Epithelial cell of esophagus (primary cell): ENCODE measurements at places on chromosomes 13 and 19.

DNA sequence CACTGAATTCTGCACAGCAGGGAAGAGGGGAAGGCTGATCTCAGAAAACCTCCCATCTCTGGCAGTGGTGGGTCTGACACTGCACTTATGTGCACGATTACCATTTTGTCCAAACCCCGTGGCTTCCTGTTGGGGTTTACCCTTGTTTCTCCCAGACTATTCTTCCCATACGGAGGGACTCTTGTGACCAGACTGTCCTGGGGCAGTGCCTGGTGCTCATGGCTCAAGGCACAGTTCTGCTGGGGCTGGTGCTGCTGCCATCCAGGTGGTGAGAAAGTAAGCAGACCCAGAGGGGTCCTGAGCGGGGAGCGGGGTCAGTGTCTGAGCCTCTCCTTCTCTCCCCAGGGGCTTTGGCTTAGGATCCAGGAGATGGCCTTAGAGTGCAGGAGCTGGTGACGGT lies 5.1 kb upstream of the SIGLEC9 start:
- DNase-seq: no peak

DNA sequence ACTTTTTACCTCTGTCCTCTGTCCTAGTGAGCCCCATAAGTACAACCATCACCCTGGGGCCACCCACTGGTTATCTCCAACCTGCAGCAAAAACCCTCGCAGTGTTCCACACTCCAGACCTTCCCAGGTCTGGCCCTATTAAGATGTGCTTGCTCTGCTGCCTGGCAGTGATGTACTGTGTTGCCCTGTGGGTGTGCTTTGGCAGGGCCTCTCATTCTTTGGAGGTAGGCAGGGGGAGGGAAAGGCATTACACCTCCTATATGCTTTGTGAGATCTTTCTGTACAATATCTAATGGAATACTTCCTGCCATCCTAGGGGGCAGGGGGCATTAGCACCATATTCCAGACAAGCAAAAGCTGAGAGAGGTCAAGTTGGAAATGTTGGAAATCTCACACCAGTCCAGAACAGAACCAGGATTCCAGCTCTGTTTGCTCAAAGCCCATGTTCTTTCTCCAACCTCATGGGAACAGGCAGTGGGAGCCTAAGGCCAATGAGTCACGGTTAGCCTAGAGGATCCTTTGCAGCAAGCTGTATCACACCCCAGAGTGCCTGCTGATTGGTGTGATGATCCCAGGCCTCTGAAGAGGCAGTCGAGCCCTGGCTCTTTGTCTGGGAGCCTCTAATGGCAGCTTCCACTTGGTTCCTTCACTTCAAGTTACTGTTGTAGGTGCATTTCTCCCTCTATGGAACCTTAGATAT lies 59.7 kb upstream of the UBL3 start:
- DNase-seq: peak; percentile 86

DNA sequence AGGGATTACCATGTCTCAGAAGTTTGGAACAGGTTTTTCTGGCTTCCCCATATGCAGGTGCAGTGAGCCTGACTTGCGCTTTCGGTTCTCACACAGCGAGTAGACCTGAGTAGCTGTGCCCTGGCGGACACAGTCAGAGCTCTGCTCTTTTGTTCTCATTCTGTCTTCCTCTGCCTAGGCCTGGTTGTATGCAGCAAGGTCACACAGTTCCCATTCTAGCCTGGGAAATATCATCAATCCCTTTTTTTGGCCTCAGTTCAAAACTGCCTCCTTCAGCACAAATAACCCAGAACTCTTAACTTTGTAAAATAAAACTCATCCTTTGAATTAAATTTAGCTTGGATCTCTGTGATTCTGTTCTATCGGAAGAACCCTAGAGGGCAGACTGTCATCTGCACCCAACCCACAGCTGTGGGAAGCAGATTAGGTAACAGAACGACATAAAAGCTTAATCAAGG lies 10.2 kb downstream of the OXGR1 start:
- peak; percentile 90 for DNase-seq

GRCh38 chr13:40163066-40164000 lies 503.1 kb downstream of the FOXO1 start:
- DNase-seq: no peak

DNA sequence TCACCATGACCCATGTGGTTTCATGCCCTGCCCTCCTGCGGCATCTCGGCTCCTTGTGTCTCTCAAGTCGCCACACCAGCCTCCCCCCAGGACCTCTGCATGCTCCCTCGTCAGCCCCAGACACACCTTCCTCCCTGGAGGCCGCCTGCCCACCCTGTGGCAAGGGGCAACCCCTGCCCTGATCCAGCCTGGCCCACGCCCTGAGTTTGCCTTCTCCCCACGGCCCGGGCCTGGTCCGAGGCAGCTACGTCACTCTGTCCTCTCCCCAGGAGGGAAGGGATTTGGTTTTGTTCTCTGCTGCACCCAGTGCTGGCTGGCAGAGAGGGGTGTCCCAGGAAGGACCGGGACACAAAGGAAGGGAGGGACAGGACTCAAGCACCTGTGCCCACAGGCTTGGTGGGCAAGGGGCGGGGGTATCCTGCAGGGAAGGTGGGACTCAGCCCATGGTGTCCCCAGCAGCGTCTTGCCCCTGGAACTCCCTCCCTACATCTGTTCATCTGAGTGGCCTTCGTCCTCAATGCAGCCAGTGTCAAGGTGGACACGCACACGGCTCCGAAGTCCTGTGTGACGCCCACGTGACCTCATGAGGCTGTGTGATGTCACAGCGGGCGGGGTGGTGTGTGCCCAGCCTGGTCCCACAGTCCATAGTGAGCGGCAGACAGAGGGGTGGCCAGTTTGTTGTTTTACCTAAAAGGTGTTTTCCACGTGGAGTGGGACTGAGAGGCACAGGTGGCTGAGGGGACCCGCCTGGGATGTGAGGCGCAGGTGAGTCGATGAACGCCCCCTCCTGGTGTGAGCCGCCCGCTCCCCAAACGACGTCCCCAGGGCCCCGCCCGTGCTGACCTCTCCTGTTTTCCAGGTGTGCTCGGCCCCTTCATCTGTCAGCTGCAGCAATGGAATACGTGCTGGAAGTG lies at the start of gene TEX29:
Gene TEX29 (plus strand): TSS at position 645 of the 914 bp plus-strand sequence. CDS start 249 bp downstream, at position 894.
- no peak for DNase-seq

GRCh38 chr19:49359851-49360820 lies 2.1 kb downstream of the TEAD2 start:
- no peak for DNase-seq

DNA sequence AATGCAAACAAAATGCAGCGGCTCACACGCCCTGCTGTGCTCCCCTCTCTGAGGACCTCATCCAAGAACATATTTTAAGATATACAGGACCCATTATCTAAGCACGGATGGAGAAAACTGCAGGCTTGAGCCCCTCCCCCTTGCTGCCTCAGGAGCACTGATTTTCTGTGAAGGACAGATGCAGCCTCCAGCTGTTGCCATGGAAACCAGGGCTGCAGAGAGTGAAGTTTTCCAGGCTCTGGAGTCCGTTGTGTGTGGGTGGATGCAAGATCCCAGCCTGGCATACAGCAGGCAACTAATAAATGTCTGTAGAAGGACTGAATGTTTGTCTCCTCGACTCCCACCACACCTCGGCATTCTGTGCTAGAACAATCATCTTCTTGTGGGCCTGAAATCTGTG lies 105.6 kb upstream of the PEG3 start:
- no peak for DNase-seq

DNA sequence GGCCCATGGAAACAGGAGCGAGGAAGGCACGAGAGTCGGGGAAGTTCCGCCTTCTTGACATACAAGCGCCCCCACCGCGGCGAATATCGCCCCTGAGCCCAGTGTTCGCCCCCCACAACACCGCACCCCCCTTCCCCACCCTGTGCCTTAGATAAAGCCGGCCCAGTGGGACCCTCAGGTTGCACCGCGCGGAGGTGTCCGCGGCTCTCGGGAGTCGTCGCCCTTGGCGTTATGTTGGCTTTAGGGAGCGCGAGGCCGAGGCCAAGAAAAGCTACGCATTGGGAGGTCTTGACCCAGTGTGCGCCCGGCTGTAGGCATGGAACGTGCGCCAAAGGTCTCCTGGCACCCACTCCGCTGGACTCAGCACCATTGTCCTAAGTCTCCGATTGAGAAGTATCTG lies 603 bp upstream of the ZNF132 start:
- DNase-seq: no peak

GRCh38 chr13:62360609-62361008 lies 945.0 kb upstream of the PCDH20 start:
- no peak for DNase-seq

DNA sequence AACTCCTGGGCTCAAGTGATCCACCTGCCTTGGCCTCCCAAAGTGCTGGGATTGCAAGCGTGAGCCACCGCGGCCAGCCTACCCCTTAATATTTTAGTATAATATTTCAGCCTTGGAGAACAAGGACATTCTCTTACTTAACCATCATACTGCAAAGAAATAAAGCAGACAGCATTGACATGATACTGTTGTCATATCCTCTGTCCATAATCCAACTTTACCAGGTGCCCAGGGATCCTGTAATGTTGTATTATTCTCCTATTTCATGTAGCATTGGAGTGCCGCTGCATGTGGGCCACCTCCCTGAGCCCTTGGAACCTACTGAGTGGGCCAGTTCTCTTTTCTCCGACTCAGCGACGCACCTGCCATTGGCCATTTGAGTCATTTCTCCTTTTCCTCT lies 21.4 kb upstream of the EHD2 start:
- DNase-seq: no peak

- no peak for DNase-seq
Measured at GRCh38 chr19:17607936-17608335, 52.5 kb downstream of the COLGALT1 start.

DNA sequence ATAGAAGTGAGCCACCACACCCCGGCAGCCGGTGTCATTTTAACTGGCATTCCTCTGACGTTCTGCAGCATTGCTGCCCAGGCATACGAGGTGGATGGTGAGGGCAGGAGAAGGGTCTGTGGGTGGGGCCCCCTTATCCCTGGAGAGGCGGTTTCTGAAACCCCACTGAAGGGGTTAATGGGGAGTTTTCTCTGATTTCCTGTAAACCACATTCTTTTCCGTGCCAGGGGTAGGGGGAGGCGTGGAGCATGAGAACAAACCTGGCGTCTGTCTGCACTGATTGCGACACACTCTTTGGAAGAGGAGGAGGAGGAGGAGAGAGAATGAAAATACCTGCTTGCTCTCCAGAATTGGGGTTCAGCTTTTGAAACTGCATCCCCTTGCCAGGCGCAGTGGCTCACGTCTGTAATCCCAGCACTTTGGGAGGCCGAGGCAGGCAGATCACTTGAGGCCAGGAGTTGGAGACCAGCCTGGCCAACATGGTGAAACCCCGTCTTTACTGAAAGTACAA lies 2.7 kb upstream of the C3 start:
- peak; percentile 42 for DNase-seq

GRCh38 chr13:86710896-86711295 lies 911.7 kb upstream of the SLITRK6 start:
- DNase-seq: no peak

- DNase-seq: no peak
Measured at GRCh38 chr19:51440846-51441409, 17.3 kb downstream of the SIGLEC8 start.

- DNase-seq: no peak
Measured at GRCh38 chr19:33345163-33345562, 28.3 kb upstream of the CEBPG start.

GRCh38 chr13:66314911-66315310 lies 915.2 kb downstream of the PCDH9 start:
- no peak for DNase-seq

DNA sequence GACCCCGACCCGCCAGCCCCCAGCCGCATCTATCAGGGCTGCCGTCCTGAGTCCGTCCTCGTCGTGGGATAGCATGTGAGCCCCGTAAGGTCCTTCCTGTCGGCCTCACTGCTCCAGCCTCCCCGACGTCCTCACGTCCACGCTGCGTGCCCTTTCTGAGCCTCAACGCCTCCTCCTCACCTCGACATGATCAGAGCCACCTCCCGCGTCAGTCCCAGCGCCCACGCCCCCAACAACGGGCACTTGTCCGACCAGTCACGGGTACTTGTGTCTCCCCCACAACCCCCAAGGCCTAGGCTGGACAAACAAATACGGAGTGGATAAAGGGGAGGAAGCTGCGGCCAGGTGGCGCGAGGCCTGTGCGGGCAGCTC lies 665 bp downstream of the ZNF497 start:
- no peak for DNase-seq

DNA sequence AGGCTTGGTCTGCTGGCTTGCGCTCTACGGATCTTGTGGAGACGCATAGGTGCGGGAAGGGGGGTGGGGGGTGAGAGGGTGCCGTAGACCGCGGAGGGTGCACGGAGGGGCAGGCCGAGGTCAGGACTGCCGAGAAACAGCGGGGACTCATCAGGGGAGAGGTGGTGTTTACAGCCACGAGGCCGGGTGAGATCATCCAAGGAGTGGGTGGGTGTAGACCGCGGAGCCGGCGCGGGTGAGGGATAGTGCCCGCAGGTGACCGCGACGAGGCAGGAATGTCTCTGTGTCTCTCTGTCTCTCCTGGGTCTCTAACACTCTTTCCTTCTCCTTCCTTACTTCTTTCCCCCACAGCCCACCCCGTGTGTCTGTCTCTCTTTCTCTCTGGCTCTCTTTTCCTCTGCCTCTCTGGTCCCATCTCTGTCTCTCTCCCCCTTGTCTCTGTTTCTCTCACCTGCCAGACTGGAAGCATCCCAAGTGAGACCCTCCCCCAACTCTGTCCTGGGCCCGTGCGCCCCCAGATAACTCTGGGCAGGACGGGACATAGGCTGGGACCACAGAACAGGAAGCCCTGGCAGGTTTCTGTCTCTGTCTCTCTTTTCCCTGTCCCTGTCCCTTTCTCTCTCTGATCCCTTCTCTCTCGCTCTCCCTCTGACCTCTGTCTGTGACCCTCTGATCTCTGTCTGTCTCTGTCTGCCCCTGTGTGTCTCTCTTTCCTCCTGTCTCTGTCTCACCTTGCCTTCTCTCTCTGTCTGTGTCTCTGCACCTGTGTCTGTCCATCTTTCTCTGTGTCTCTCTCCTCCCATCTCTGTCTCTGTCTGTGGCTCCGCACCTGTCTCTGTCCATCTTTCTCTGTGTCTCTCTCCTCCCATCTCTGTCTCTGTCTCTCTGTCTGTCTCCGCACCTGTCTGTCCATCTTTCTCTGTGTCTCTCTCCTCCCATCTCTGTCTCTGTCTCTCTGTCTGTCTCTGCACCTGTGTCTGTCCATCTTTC lies 1.8 kb upstream of the KLK4 start:
- DNase-seq: no peak

DNA sequence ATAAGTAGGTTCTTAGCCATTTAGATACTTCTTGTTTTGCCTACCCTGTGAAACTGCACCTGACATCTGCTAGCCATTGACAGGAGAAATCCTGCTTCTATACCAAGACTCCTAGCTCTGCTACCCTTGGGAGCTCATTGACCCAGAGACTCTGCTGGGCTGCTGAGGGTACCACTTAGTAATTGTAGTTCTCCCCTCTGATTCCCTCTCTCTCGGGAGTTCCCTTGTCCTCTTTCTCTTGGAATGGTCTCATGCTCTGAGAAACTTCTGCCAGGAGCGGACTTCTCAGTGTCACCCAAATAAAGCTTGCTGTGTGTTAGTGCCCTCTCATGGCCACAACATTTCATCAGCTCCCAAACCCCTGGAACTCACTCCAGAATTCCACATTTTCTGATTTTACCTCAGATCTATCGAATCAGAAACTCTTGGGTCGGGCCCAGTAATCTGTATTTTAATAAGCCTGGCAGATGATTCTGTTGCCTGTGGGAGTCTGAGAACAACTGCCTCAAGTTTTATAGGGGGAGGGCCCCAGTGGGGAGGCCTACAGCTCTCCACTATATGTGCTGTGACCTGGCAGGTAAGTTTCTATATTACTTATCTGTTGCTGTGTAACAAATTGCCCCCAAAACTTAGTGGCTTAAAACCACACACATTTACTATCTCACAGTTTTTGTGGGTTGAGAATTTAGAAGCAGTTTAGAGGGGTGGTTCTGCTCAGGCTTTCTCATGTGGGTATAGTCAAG lies 221.1 kb downstream of the TDRD3 start:
- DNase-seq: peak; percentile 34

GRCh38 chr19:55620410-55621204 lies 3.8 kb downstream of the ZNF784 start:
- no peak for DNase-seq

- no peak for DNase-seq
Measured at GRCh38 chr13:21429211-21429610, 29.9 kb downstream of the ZDHHC20 start.
